ENCODE measurements at places on chromosomes 13 and 19.
A peak's percentile ranks its signal among the peaks of the same experiment; 100 is the strongest.

DNA sequence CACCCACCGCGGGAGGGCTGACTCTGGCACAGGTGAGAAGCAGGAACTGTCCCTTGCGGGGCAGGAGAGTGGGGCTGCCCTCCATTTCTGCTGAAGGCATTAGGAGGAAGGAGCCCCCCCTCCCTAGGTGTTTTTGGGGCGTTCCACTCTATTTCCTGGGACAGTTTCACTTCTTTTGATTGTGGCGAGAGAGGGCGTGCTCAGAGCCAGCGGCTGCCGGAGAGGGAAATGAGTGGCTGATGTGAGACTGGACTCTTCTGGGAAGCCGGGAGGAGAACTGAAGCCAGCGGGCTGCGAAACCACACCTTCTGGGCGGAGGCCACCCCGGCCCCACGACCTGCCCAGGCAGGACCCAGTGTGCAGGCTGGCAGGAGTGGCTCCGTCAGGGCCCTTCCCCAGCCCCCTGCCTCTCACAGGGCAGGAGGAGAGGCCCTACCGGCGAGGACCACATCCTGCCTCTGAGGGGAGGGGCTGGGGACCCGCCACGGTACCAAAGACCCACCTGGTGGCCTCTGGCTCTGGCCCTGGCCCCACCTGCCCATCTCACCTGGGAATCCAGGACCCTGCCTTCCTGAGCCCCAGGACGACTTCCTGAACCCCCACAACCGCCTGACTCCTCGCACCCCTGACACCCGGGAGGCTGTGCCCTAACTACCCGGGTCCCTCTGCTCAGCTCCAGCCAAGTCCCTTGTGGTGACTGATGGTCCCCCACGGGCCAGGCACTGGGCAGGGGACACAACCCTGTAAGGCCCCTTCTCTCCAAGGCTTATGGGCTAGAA lies 25.9 kb downstream of the MPND start:
- DNase-seq: peak; percentile 46

- DNase-seq: peak; percentile 94
Observed at GRCh38 chr19:12495002-12495802, 10.6 kb upstream of the ZNF709 start.

GRCh38 chr13:59677966-59678814 lies 485.5 kb downstream of the DIAPH3 start:
- no peak for DNase-seq

DNA sequence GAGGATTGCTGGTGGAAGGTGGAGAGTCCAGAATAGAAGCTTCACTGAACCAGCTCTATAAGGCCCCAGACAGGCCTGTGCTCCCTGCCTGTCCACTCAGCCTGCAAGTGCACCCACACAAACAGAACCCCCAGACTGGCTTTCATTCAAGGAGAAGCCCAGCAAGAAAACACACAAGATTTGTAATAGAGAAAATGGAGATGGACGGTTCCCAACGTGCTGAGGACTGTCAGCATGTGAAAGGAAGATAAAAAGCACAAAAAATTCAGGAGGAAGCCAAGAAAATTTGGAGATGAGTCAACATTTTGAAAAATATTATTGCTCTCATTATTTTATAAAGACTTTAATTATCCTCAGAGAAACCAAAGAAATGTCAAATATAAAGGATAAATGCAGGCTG lies 218.2 kb upstream of the SLC10A2 start:
- DNase-seq: no peak

DNA sequence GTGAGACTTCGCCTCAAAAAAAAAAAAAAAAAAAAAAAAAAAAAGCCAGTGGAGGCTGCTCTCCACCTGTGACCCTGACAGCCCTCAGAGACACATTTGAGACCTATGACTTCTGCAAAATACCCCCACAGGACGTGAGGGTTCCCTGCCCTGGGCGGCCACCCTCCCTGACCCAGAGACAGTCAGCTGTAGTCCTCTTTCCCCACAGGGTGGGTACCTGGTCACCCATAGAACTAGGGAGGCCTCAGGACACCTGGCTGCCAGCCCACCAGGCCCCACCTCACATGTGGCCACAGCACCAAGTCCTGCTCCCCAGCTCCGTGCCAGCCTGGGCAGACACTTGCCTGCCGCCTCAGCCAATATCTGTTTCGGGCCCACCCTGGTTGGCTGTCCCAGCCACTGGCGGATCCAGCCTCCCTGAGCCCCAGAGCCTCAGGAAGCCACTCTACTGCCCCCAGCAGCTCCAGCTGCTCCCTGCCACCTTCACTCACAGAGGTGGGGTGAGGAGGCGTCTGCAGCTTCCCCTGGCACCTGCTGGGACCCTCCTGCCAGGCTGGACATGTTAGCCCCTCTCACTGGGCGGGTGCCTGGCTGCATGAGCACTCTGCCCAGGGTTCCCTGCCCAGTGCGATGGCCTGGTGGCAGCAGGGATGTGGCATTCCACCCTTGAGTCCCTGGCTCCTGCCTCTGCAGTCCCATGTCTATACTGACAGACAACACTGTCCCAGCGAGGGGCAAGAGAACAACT lies 6.9 kb downstream of the MKNK2 start:
- no peak for DNase-seq

- no peak for DNase-seq
Observed at GRCh38 chr13:46953331-46953730, 56.5 kb upstream of the HTR2A start.

DNA sequence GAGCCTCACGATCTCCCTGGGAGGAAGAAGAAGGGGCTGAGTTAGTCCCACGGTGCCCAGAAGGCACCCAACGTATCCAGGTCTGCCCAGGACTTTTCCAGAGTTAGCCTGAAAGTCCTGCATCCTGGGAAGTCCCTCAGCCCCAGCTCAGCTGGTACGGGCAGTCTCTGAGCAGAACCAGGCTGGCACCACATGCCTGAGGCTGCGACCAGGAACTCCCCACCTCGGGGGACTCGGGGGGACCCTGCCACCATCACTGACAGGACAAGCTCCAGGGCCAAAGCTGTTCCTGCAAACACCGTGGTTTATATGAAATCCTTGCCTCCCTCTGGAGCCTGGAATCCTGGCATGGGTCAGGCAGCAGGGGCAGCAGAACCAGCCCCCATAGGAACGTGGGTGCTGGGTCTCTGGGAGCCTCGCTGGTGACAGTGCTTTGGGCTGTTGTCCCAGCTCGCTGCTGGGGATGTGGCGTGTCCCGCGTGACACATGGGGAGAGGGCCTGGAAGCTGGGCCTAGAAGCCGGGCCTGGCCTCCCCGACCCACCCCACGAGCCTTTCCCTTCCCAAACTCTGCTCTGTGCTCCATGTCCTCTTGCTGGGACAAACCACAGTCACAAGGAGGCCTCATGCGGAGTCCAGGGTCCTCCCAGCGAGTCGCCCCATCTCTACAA lies 55.5 kb downstream of the GNG7 start:
- DNase-seq: no peak

DNA sequence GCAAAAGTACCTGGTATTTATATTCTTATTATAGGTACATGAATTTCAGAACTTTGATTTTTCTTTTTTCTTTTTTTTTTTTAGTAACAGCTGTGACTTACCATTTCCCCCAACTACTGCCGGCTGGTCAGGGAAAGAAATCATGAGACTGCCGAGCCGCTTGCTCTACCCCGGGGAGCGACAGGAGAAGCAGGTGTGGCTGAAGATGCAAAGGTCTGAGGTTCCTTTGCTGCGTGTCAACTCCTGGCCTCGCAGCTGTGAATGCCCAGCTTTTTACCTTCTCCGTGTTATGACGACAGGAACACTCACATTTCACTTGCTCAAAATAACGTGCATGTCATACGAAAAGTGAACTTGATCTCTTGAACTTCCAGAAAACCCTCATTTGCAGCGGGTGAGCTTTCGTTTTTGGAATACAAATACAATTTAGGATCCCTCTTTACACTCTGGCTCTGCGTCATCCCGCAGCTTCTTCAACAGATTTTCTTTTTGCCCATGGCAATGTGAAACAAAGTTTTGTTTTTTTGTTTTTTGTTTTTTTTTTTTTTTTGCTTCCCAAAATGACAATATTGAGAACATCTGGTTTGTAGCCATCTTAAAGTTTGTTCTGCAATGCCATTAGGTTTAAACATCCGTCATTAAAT lies 117.9 kb downstream of the EFNB2 start:
- no peak for DNase-seq

DNA sequence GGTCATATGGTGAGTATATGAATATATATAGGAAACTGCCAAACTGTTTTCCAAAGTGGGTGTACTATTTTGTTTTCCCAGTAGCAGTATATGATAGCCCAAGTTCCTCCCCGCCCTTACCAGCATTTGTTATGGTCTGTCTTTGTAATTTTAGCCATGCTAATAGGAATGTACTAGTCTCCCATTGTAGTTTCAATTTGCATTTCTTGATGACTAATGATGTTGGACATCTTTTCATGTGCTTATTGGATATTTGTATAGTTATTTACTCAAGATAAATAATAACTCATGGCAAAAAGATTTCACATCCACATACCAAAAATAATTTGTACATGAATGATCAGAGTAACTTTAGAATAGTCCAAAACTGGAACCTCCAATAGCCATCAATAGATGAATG lies 75.3 kb upstream of the SERP2 start:
- DNase-seq: no peak

DNA sequence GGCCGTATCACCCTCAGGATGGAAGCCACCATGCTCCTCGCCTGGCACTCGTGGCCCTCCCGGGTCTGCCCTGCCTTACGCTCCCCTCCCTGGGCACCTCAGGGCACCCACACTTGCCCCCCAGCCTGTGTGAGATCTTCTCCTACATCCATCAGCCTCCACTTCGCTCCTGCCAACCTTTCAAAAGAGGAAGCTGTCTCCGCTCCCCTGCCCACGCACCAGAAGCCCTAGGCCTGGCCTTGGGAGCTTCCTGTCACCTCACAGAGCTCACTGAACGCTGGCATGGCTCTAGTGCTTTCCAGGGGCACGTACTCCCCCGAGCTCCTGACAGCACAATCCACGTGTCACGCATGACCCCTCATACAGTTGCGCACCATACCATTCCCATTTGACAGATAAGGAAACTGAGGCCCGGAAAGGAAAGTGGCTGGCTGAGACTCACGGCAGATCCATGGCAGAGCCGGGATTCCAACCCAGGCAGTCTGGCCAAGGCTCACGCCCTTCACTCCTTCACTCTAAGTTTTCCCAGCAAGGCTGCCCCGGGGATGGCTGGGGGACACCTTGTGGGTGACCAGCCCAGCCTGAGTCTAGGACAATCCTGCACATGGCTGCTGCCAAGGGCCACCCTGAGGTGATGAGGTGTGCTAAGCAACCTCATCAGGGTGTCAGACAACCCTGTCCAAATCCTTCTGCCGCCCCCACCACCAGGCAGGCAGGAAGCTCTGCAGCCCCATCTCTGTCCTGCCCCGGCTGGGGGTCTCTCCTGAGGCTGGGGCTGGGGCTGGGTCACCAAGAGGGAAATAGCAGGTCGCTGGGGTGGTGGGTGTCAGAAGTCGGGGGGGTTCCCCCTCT lies 19.3 kb downstream of the PPP1R12C start:
- no peak for DNase-seq

GRCh38 chr19:22620401-22620800 lies 13.7 kb upstream of the ZNF492 start:
- DNase-seq: no peak

- no peak for DNase-seq
Observed at GRCh38 chr19:1828279-1829238, 16.5 kb upstream of the ATP8B3 start.

DNA sequence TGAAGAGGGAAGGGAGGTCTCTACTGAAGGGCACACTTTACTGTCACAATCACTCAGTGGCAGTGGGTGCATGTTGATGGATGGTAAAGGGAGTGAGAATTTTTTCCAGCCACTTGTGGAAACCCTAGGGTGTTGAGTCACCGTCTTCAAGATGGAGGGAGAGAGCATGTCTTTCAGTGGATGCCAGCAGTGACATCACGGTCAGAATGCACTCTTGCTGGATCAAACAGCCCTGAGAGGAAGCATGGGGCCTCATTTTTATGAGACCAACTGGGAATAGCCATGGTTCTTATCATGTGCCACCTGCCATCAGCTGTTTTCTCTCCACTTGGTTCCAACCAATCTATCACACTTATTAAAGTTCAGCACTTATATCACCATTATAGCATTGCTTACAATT lies 182.5 kb downstream of the KCNRG start:
- no peak for DNase-seq

DNA sequence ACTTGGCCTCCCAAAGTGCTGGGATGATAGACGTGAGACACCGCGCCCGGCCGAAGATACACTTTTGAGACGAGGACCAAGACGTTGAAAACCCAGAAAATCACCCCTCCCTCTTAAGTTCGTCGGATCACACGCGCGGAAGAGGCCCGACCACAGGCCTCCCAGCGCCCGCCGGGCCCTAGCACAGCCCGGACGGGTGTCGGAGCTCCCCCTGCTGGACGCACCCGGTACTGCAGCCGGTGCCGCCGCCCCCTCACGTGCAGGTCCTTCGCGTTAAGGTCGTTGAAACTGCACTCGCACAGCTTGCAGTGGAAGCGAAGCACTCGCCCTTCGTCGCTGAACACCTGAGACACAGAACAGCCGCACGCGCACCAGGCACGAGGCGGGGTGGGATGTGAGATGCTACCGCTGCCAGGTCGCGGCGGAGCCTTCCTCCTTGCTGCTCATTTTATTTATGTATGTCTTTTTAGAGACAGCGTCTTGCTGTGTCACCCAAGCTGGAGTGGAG lies 35.7 kb upstream of the MATK start:
- peak; percentile 66 for DNase-seq

GRCh38 chr19:41311613-41312012 lies 1.6 kb downstream of the CCDC97 start:
- no peak for DNase-seq

DNA sequence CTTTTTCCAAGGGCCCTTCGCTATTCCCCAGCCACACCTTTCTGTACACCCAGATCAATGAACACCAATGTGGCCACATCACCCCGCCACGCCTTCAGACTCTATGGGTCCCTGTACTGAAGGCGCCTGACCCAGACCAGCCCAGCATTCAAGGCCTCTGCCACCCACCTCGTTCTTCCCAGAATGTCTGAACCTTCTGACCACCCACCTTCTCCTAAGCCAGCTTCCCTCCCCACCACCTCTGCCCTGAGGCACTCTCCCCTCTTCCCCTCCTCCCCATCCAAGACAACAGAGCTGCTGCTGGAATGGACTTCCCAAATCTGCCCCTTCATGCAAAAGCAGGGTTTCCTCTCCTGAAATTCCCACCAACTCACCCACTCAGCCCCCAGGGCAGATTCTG lies 3.3 kb upstream of the CEACAM20 start:
- no peak for DNase-seq

DNA sequence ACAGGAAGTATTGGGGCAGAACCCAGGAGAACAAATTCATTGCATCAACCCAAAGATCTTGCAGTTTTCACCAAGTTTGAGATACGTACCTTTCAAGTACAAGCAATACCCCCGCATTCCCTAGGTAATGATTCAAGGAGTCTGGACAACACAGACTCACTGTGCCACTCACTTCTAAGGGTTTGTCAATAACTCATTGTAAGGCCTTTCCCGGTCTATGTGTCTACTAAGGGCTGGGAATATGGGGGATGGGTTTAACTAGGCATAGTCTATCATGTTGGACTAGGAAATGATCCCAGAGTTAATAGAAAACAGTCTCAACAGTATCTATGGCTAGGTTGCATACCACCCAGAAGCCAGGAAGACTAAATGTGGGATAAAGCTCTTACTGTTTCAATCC lies 8.3 kb upstream of the ITM2B start:
- no peak for DNase-seq
